Stimulated activated CD4-positive, alpha-beta T cell treated with anti-CD3 and anti-CD28 coated beads, Interleukin-1b, Interleukin-23, amount 100 ng/mL, for 4 hours (primary cell): ENCODE measurements at places on chromosomes 16 and 17.

- no peak for DNase-seq
Measured at GRCh38 chr17:3897731-3898130, 4.9 kb upstream of the CAMKK1 start.

DNA sequence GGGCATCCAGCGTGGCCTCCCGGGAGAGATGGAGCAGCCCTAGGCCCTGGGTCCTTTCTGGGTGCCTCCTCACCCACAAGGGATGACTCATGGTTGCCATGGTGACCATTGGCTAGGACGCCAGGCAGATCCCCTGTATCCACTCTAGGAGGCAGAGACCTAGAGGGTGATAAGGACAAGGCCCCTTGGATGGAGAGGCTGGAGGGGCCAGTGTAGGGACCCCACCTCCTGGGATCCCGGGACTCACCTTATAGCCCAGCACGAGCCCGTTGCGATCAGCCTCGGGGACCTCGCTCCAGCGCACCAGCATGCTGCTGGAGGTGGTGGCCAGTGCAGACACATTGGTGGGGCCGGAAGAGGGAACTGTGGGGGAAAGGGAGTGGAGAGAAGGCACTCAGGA is 82.2 kb upstream of the CDC42EP4 start:
- no peak for DNase-seq

DNA sequence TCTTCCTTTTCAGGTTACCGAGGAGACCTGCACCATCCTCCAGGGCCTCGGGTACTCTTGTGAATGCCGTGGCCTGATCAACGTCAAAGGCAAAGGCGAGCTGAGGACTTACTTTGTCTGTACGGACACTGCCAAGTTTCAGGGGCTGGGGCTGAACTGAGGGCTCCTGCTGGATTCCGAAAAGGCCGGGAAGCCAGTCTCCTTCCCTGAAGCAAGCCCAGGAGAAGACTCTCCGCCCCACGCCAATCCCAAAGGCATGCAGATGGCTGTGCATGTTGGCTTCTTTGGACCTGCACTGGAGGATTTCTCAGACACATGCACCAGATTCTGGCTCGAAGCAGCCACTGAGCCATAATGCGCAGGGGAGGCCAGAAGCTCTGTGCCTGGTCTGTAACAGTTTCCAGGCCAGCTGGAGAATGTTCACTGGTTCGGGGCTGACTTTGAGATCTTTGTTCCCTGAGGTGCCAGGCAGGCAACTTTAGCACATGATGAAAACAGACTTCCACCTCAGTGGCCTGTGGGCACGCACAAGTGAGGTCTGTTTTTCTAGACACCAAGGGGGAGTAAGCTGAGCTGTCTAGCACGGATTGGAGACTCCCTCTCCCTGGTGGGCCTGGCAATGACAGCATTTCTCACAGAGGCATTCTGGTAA is 49.1 kb downstream of the ADCY7 start:
- no peak for DNase-seq

DNA sequence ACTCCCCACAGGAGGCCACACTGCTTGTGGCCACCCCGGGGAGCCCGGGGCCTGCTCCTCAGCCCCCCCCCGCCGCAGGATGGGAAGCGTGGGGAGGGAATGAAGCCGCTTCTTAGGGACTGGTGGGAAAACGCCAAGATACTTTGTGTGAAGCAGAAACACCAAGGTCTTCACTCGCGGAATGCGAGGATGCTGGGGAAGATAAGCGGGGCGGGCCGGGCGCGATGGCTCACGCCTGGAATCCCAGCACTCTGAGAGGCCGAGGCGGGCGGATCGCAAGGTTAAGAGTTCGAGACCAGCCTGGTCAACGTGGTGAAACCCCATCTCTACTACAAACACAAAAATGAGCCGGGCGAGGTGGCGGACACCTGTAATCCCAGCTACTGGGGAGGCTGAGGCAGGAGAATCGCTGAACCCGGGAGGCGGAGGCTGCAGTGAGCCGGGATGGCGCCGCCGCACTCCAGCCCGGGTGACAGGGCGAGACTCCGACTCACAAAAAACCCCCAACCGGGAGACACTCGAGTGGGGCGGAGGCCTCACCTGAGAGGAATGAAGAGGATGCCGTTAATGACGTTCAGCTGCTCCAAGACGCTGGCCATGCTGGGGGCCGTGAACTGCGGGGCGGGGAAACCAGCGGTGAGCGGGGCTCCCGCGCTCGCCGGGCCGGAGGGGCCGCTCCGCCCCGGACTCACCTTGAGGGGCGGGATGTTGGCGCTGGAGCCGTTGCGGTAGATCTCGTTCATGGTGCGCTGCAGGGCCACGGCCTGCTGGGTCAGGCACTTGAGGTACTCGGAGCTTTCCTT is 20.3 kb downstream of the CLUH start:
- no peak for DNase-seq
